ENCODE measurements at places on chromosomes 4 and X. TPM values are rescaled to one million over a fixed set of nuclear protein-coding genes. Genes with fewer than 3 reads are reported as not detected.
A peak's percentile ranks its signal among the peaks of the same experiment; 100 is the strongest.

Gene GLRA2
- not detected for total RNA-seq

- peak; percentile 37 for DNase-seq
These were observed 141.0 kb downstream of the TSPAN5 start for GRCh38 chr4:98517218-98518021.

Gene CFP
- total RNA-seq = 0.66 TPM

DNA sequence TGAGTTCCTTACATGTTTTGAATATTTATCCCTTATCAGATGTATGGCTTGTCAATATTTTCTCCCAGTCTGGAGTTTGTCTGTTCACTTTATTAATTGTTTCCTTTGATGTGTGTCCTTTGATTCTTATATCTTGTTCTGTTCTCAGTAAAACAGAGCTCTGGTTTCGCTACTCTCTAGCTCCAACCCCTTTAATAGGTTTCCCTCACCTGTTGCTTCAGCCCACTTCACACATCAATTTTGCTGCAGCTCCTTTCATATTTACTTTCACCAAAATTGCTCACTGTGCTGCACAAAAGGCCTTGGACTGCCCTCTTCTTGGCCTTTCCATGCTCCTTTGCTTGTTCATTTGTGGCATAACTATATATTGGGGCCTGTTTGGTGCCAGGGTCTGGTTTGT, 85.1 kb downstream of the CFAP299 start:
- no peak for DNase-seq
